Smooth muscle cell of the brain vasculature (primary cell): ENCODE measurements at places on chromosomes 11 and 22.

GRCh38 chr11:124672536-124673215 lies 863 bp downstream of the SIAE start:
- no peak for DNase-seq

DNA sequence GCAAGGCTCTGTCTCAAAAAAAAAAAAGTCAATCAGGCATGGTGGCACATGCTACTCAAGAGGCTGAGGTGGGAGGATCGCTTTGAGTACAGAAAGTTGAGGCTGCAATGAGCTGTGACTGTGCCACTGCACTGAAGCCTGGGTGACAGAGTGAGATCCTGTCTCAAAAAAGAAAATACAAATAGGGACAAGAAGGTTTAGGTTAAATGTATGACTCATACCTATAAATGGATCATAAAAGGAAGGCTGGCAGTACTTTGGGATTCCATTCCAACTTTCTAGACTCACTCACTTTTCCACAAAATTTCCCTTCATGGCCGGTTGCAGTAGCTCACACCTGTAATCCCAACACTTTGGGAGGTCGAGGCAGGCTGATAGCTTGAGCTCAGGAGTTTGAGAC lies 25.6 kb upstream of the OSBP start:
- DNase-seq: no peak

DNA sequence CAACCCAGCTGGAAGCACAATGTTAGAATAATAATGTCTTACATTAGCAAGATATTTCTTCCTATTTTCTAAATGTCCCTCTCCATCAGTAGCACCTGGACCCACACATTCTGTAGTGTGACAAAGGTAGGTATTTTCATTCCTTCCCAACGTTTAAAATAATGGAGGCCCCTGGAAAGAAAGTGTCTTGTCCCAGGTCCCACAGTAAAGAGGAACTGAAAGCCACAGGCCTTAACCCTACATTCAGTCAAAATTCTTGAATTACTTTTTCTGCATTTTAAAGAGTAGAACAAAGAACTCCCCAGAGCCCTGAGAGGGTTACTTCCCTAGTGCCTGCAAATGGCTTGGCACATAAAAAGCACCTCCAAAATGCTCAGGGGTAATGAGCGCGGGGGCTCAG lies 26.3 kb downstream of the OPCML start:
- DNase-seq: no peak

- no peak for DNase-seq
These were observed 14.3 kb downstream of the BIRC2 start for GRCh38 chr11:102361086-102362031.

DNA sequence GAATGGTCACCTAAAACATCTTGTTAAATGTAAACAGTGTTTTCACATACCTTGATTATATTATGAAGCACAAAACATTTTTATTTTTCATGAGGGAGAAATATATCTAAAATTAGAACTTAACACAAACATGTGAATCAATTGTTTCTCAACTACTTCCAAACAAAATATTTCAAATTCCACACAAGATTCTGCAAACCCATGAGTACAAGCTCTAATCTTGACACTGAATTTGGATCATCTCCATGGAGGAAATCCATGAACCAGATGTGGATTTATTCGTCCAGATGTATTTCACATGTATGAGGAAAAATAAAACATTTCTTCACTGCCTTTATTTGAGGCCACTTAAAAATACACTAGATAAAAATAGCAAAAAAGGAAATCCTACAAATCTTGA lies 184.2 kb downstream of the SBF2 start:
- no peak for DNase-seq

DNA sequence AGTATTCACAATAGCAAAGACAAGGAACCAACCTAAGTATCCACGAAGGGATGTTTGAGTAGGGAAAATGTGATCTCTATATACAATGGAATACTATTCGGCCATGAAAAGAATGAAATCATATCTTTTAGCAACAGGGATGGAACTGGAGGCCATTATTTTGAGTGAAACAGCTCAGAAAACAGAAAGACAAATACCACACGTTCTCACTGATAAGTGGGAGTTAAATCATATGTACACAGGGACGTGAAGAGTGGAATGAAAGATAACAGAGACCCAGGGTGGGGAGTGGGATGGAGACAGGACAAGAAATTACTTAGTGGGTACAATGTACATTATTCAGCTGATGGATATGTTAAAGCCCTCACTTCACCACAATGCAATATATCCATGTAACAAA lies 1012.7 kb downstream of the TBC1D22A start:
- no peak for DNase-seq

DNA sequence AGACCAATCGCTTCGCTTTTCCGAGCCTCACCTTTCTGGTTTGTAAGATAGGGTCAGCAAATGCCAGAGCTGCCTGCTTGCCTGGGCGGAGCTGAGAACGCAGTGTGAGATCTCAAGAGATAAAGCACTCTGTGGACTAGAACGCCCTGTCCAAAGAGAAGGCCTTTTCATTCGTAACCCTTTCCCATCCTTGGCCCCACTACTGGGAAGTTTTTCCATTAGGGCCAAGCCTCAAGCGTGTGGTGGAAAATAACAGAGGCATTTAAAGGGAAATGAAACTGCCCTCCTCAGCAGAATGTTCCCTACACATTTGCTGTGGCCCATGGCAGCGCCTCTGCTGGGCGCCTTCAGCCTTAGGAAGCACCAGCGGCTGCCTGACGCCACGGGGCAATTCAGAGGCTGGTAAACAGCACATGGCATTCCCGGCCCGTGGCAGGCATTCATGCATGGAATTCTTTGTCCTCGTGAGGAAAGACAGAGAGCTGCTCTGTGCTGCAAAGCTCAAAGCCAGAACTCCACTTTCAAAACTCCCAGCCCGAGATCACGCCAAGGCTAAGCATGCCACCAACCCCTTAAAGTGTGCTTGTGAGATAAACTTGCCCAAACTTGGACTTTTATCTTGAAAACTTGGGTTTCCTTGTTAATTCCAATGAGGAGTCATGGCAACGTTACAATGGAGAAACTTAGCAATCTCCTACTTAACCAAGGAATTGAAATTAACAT lies 38.1 kb downstream of the AHNAK start:
- no peak for DNase-seq

- DNase-seq: no peak
These were observed 65.7 kb downstream of the FLI1 start for GRCh38 chr11:128759597-128759996.

DNA sequence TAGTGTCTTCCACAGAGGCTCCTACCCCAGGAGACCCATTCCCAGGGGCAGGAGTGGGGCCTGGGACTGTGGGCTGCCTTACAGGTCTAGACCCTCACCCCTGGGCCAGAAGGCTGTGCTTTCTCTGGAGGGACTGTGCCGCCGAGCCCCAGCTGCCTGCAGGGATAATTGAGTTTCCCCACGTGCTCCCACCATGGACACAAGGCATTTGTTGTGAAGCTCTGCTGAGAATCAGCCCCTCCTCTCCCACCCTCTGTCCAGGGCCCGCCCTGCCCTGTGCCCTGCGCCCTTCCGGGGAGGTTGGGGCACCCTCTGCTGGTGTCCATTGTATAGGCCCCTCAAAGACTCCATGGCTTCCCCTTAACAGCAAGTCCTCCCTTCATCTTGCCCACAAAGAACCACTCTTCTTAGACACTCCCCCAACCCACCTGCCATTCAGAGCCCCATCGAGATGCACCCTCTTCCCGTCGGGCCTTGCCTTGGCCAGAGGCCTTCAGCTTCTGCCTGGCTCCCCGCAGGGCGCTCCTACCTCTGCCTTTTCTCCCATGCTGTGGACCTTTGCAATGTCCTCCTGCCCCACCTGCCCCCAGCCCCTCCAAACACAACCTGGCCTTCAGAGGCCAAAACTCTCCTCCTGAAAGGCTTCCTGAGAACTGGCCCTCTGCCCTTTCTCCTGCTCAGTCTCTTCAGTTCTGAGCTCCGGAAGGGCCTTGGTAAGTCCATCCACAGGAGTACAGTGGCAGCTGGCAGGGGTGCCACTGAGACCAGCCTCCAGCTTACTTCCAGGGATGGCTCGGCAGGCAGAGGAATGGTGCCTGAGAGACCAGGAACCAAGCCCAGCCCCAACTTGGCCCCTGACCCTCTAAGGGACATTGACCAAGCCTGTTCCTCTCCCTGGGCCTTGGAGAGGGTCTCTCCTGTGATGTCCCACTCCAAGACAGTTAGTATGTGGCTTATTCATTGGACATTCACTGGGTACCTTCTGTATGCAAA lies 22.4 kb downstream of the DUSP8 start:
- DNase-seq: no peak

DNA sequence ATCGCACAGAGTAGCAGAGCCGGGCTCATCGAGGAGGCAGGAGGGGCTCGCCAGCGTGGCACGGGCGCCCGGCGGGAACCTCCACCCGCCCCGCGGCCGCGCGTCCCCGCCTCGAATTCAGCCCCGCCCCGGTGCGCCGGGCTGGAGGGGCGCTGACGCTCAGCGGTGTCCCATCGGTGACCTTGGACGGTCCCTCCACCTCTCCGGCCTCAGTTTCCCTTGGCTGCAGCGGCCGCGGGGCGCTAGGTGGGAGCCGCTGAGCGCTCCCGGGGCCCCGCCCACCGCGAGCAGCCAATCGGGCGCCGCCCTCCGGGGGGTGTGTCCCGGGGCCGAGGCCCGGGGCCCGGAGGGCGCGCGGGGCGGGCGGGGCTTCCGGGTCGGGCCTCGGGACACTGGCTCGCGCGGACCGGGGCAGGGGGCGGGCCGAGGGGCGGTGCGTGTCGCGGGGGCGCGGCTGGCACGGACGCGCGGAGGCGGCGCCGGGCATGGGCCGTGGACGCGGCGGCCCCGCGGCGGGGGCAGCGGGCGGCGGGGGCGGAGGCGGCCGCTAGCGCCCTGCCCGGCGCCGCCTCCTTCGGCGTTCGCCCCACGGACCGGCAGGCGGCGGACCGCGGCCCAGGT lies at the start of gene PPARA:
Gene PPARA, plus strand, starts transcription at position 493 of the 621 bp plus-strand sequence. CDS start 47,858 bp downstream, outside the sequence.
- no peak for DNase-seq

- no peak for DNase-seq
These were observed 97.0 kb downstream of the C11orf65 start for GRCh38 chr11:108370315-108370714.

DNA sequence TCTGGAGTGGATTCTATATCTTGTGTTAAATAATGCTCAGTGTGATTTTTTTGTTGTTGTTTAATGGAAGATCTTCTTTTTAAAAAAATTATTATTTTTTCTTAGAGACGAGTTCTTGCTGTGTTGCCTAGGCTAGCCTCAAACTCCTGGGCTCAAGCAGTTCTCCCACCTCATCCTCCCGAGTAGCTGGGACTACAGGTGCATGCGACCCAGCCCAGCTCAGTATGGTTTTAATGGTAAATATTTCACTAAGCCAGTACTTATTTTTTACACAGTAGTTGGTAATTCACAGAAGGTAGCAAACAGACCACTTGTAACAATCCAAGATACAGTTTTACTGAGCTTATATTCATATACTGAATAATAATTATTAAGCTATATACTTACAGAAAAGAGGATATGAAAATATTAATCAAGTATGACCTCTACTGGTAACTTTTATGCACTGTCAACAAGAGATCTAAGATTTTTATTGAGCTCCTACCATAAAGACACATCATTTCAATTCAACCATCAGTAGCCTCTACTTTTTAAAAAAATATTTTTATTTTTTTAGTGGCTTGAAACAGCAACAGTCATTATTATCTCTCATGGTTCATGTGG lies 6.1 kb upstream of the CD59 start:
- no peak for DNase-seq

- DNase-seq: no peak
These were observed 17.9 kb upstream of the RRAS2 start for GRCh38 chr11:14376920-14377319.

GRCh38 chr11:122656073-122656630 lies 630 bp downstream of the UBASH3B start:
- DNase-seq: no peak

DNA sequence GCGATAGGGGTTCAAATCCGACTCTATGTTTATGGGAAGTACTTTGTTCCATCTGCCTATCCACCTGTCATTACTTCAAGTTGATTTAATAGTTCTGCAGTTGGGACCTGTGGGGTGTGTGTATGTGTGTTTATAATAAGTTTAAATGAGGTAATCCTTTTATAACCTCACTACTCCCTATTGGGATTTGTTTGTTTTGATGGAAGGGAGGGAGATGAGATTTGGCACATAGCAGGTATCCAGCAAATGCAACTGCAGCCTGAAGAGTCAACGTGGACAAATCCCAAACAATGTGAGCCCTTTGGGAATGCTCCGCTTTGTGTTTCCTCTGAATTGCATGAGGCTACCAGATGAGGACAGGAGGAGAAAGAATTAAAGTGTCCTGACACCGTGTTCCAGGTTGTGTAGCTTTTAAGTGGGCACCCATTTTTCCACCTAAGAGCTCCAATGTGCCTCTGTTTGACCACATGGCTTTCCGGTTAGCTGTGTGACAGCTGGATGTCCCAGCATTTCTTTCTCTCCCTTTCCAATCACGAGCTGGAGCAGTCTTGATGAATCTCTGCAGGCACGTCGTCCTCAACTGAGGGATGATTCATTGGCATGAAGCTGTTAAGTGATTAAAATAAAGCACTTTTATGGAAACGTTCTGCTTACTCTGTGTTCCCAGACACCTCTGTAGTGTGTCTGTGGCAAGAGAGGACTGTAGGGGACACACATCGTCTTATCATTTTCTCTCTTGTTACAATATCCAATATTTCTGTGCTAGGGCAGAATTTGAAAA lies 610.7 kb downstream of the NTM start:
- DNase-seq: no peak
